Esophagus mucosa (tissue), 1 donor: ENCODE measurements at places on chromosomes 1 and 21. TPM values are rescaled to one million over a fixed set of nuclear protein-coding genes. Genes with fewer than 3 reads are reported as not detected.

IL22RA1 gene
- 10.7 TPM for total RNA-seq

AGT gene
- total RNA-seq = 0.12 TPM

ARTN gene
- total RNA-seq = 7.4 TPM

PHACTR4 gene
- total RNA-seq = 56.3 TPM

TDRD5 gene
- not detected for total RNA-seq
